ENCODE measurements at places on chromosomes 2 and 18. TPM values are rescaled to one million over a fixed set of nuclear protein-coding genes. Genes with fewer than 3 reads are reported as not detected.

CFAP53 gene
- total RNA-seq, result 3.2 TPM

EN1 gene
- 1.4 TPM for total RNA-seq

DPYSL5 gene
- 181 TPM for total RNA-seq

B3GNT7 gene
- 9.0 TPM for total RNA-seq

GKN1 gene
- total RNA-seq, result not detected

QPCT gene
- total RNA-seq, result 41.8 TPM

LCT gene
- not detected for total RNA-seq

MC2R gene
- total RNA-seq, result not detected

IL37 gene
- not detected for total RNA-seq

CRYGA gene
- not detected for total RNA-seq

GCG gene
- total RNA-seq, result not detected

AP1S3 gene
- 8.8 TPM for total RNA-seq

KIAA2012 gene
- total RNA-seq, result 2.5 TPM

VAMP5 gene
- total RNA-seq, result 5.1 TPM

ERBB4 gene
- 78.7 TPM for total RNA-seq

CYP27C1 gene
- total RNA-seq, result 0.69 TPM

MBD1 gene
- total RNA-seq, result 47.3 TPM

GRHL1 gene
- total RNA-seq, result 10.6 TPM

UGT1A8 gene
- not detected for total RNA-seq

POTEI gene
- 1.2 TPM for total RNA-seq

CFAP65 gene
- total RNA-seq, result 2.3 TPM

C2orf74 gene
- 12.0 TPM for total RNA-seq

C2orf66 gene
- 0.69 TPM for total RNA-seq

CTNNA2 gene
- total RNA-seq, result 291 TPM

LIPG gene
- 6.9 TPM for total RNA-seq

DSG1 gene
- total RNA-seq, result 0.23 TPM

KCNJ13 gene
- 9.2 TPM for total RNA-seq

RNF181 gene
- 65.7 TPM for total RNA-seq

SFTPB gene
- not detected for total RNA-seq

OR6B2 gene
- total RNA-seq, result not detected

SETBP1 gene
- 42.0 TPM for total RNA-seq

IL1F10 gene
- total RNA-seq, result not detected

GPR39 gene
- 1.2 TPM for total RNA-seq

ACKR3 gene
- 12.7 TPM for total RNA-seq

ERICH2 gene
- 1.6 TPM for total RNA-seq

FAM110C gene
- total RNA-seq, result 2.3 TPM

ARHGAP28 gene
- 10.1 TPM for total RNA-seq

ANKRD30BL gene
- total RNA-seq, result 21.7 TPM

ACADL gene
- total RNA-seq, result 4.8 TPM

TANC1 gene
- 16.6 TPM for total RNA-seq

TRIM54 gene
- total RNA-seq, result not detected

FBXO48 gene
- total RNA-seq, result 1.4 TPM

RMND5A gene
- 58.8 TPM for total RNA-seq

ZRANB3 gene
- 16.1 TPM for total RNA-seq

CDK15 gene
- total RNA-seq, result 0.92 TPM

REG3G gene
- total RNA-seq, result not detected

LYG2 gene
- not detected for total RNA-seq

DUSP11 gene
- 28.6 TPM for total RNA-seq

STPG4 gene
- not detected for total RNA-seq

AMER3 gene
- 33.7 TPM for total RNA-seq

FER1L5 gene
- total RNA-seq, result 0.69 TPM

LAMA1 gene
- total RNA-seq, result 22.1 TPM
